ENCODE measurements at places on chromosomes 2 and 18.

DNA sequence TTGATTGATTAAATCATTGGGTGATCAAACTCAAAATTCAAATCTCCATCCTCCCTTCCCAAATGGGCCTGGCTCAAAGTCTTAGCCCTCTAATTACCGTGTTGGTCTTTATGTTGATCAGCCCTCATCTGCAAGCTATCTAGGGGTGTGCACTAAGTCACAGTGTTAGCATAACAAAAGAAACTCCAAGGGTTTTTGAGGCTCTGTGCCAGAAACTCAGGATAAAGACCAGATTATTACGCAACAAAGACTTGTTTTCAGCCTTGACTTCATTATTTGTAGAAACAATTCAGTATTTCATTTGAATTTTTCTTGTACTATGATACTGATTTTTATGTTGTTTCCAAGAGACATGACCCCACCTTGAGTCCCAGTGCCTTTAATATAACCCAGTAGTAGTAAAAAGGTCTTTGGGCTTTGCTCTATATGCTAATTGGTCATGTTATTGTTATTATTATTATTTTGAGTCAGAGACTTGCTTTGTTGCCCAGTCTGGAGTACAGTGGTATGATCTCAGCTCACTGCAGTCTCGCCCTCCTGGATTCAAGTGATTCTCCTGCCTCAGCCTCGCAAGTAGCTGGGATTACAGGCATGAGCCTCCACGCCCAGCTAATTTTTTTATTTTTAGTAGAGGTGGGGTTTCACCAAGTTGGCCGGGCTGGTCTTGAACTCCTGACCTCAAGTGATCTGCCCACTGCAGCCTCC, 13.9 kb downstream of the PSMD14 start:
- DNase-seq: no peak

- no peak for DNase-seq
Measured at GRCh38 chr2:105909215-105909614, 164.5 kb downstream of the NCK2 start.

DNA sequence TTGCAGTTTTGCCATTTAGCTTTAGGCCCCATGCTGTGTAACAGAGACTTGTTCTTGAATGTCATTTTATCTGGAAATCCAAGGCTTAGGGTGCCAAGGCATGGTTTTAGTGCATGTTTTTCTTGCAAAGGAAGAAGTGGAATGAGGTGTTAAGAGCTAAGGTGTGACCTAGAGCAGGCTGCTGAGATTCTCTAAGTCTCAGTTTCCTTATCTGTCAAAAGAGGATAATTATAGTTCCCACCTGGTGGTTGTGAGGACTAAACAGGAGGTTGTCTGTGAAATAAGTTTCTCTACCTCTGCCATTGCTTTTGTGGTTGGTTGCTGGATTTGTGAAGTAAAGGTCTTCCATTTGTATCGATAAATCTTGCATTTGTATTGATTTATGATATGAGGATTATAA, 82.0 kb downstream of the TANC1 start:
- no peak for DNase-seq

DNA sequence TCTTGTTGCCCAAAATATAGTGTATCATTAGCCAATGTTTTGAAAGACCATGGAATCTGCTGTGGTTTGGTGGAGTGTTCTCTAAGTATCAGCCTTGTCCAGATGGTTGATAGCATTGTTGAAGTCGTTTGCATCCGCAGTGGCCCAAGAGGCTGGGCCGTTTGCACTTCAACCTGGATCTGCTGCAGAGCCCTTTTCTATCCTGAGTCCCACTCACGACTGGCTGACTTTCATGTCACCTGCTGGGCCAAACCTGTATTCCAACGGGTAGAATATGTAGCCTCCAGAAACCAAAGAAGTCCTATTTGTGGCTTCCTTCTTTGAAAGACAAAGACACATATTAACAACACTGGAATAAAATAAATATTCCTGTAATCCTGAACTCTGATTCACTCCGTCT, 1154.1 kb downstream of the RPIA start:
- DNase-seq: no peak

DNA sequence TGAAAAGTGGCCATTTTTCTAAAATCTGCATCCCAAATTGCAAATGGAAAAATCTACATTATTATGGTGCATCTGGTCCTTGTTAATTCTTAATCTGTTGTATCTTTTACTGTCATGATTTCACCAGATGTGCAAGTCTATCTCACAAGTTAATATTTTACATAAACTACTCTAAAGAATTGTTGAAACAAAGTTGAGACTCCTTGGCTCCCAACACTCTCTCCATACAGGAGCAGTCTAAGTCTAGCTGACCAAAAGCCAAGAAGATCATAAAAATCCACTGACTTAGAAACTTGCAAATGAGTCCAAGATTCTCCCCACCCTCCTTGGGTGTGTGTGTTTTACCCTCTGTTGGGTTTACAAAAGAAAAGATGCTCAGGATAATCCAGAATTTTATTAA, 85.1 kb downstream of the NCKAP5 start:
- no peak for DNase-seq

- DNase-seq: no peak
Measured at GRCh38 chr2:109660046-109660860, 46.1 kb downstream of the SOWAHC start.

Data from mesothelial cell of epicardium (in vitro differentiated cells).